ENCODE measurements at places on chromosomes 5 and 9. TPM values are rescaled to one million over a fixed set of nuclear protein-coding genes. Genes with fewer than 3 reads are reported as not detected.

SAPCD2 gene
- 0.36 TPM for total RNA-seq

SLC36A2 gene
- total RNA-seq, result 30.2 TPM

IFNA16 gene
- not detected for total RNA-seq

FABP6 gene
- total RNA-seq, result not detected

PCAT7 gene
- total RNA-seq, result 0.67 TPM

PGM5 gene
- 28.4 TPM for total RNA-seq

NPR3 gene
- 16.0 TPM for total RNA-seq

ADCY2 gene
- total RNA-seq, result 10.0 TPM

POU5F2 gene
- total RNA-seq, result 3.7 TPM

Data from sciatic nerve (tissue), 2 donors.